ENCODE measurements at places on chromosomes 5 and 9.
A peak's percentile ranks its signal among the peaks of the same experiment; 100 is the strongest.

DNA sequence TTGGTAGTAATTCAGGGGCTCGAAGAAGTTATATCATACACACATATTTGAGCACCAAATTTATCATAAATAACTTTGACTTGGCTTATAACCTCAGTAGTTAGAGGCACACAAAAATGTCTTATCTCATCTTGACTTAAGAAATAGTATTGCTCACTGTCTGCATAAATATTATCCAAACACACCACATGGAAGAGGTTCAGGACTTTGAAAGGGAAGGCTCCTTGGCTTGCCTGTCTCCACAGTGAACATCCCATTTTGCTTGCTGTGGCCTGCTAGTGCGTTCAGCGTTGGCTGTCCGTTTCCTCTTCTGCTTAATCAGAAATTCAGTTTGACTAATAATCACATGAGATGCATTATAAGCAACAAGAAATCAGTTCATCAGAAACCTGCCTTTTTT, 13.9 kb downstream of the GRXCR2 start:
- no peak for DNase-seq

- DNase-seq = no peak
Observed at GRCh38 chr9:116070256-116070914, 83.2 kb upstream of the PAPPA start.

GRCh38 chr9:127518091-127518856, 67.0 kb downstream of the LRSAM1 start:
- no peak for DNase-seq

- DNase-seq = no peak
Observed at GRCh38 chr5:75706016-75706415, 11.2 kb downstream of the POC5 start.

DNA sequence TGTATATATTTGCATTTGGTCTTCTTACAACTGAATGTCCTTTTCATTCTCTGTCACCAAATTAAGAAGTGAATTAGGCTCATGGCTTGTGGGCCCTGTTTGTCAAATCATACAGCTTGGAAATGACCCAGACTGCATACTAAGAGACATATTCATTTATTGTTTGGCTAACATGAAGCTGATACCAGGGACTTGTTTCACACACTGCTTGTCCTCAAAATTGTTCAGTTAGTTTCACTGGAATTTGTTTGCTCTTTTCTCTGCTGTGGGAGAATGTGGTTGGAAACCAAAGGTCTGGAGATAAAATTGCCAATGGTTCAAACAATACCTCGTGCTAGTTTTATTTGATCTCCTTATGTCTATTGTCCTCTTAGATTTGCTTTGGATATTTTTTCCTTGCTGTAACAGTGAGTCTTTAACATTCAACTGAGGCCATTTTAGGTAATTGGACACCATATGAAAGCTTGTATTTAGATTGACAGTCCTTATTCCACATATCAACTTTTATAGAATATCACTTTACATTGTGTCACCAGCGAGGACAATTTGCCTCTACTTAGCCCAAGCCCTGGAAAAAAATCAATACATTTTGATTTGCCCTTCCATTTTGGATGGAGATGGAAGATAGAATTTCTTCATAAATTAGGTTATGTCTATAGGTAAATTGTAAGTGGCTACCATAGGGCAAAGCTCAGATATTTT, 144.3 kb upstream of the MTAP start:
- no peak for DNase-seq

- no peak for DNase-seq
Observed at GRCh38 chr5:34009610-34010009, 1.8 kb upstream of the AMACR start.

DNA sequence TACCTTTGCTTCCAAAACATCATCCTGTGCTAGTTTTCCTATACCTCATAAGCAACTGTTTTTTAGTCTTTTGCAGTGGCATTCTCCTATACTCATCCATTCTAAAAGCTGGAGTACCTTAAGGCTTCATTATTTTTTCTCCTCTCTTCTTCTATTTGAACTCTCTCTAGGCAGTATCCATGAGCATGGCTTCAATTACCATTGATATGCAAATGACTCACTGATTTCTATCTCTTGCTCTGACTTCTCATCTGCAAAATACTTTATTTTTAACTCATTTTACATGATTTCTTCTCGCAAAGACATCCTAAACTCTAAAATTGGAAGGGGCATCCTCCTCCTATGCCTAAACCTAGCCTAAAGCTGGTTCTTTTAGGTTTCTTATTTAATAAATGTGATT, 365.1 kb upstream of the NUDT12 start:
- no peak for DNase-seq

GRCh38 chr5:91535499-91535898, 152.4 kb upstream of the ARRDC3 start:
- no peak for DNase-seq

GRCh38 chr5:132465059-132465707, 25.4 kb downstream of the IRF1 start:
- no peak for DNase-seq

DNA sequence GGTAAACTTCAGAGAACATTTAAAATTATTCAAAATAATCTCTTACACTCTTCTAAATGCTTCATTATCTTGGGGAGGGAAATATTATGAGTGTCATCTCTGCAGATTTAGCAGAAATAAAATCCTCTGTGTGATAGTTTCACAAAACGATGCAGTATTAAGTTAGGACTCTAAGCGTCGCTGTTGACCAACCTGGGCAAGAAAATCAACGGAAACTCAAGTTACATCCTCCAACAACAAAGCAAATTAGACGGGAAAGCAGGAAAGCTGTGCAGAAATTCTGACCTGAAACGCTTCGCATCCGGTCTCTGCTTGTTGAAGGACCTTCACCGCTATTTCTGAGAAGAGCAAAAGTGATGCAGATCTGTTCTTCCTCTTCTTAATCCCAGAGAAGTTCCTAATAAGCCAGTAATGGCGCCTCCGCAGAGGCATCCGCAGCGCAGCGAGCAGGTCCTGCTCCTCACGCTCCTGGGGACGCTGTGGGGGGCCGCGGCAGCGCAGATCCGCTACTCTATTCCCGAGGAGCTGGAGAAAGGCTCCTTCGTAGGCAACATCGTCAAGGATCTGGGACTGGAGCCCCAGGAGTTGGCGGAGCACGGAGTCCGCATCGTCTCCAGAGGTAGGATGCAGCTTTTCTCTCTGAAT, at the start of gene PCDHGA6:
PCDHGA6 (plus strand) TSS at position 219 of the 645 bp plus-strand sequence; CDS start at position 412, 193 bp downstream.
- no peak for DNase-seq

DNA sequence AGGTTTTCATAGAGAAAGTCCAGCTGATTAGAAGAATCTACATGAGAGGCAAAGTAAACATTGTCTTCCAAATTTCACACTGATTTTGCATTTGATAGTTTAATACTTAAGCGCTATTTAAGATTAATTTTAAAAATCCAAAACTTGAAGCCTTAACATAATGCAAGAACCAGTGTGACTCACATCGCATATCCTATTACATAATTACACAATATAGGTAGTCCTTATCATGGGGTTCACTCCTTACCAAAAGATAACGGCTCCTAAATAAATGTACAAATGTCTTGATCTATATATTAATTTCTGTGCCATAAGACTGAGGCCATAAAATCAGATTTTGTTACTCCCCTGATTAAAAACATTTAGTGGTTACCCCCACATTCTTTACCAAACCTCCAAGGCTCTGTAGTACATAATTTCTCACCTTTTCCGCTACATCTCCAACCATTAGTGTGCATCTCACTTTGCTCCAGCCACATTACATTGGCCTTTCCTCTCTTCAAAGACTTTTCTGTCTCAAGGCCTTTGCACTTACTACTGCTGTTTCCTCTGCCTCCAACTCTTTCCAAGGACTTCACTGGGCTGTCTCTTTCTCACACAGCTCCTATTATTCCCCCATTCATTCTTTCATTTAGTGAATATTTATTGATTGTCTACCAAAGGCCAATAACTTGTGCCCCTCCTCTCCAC, 1.0 kb downstream of the RIOK2 start:
- DNase-seq = no peak

- no peak for DNase-seq
Observed at GRCh38 chr9:73243078-73243477, 91.4 kb downstream of the ANXA1 start.

DNA sequence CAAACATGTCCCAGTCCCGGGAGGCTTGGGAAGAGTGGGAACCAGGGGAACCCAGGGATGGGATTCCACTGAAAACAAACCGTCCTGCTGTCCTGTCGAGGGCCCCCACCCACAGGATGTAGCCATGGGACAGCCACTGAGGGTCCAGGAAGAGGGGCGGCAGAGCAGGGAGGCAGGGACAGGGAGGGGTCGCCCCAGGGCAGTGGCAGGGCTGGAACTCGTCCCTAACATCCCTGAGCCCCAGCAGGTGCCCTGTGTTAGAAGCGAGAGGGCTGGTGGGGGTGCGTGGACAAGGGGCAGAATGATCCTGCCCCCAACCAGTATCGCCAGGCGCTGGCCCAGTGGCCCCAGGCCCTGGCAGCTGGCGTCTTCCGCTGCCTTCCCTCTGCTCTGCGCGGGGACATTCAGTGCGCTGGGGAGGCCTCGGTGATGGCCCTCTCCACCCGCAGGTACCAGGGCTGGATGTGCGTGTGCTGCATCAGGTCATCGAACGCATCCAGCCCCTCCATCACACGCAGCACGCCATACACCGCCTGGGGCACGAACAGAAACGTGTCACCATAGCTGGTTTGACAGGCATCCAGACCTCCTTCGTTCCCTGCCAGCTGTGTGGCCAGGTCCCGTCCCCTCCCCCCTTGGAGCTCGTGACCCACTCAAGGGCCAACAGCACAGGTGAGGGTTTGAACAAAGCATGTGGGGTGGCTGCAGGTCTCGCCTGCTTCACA, 6.6 kb downstream of the PTGES2 start:
- DNase-seq = no peak

- no peak for DNase-seq
Observed at GRCh38 chr5:178420354-178420781, 169.8 kb downstream of the COL23A1 start.

DNA sequence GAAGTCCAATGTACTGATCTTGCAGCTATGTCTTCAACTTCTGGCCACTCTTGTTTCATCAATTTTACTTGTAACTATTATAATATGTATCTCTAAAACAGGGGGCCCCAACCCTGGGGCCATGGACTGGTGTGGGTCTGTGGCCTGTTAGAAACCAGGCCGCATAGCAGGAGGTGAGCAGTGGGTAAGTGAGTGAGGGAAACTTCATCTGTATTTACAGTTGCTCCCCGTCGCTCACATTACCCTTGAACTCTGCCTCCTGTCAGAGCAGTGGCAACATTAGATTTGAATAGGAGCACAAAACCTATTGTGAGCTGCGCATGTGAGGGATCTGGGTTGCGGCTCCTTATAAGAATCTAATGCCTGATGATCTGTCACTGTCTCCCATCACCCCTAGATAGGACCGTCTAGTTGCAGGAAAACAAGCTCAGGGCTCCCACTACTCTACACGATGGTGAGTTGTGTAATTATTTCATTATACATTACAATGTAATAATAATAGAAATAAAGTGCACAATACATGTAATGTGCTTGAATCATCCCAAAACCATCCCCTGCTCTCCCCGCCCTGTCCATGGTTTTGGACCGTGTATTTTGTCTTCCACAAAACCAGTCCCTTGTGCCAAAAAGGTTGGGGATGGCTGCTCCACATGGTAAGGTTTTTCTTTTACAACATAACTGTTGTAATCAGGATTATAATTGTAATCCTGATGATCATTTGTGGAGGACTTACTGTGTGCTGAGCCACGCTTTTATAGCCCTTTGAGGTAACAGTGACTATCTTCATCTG, 26.9 kb upstream of the SH3PXD2B start:
- no peak for DNase-seq

DNA sequence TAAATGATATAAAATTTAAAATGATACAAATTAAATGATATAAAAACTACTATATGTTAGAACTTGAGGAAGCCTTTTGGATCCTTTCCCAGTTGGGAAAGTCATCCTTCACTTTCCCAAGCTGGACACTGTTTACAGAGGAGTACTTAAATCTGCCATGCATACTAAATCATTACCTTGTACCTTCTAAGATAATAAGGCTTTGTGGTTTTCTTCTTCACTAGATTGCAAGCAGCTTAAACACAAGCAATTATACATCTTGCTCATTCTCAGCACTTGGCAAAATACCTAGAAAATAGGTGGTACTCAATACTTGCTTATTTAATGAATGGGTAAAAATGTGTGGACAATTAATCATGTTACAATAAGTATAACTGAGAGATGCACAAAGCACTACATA, 666.8 kb downstream of the PTPRD start:
- DNase-seq = no peak

- DNase-seq = peak; percentile 46
Observed at GRCh38 chr9:38641985-38642864, 21.8 kb upstream of the ANKRD18A start.

GRCh38 chr9:84880835-84881234, 211.3 kb downstream of the NTRK2 start:
- no peak for DNase-seq

DNA sequence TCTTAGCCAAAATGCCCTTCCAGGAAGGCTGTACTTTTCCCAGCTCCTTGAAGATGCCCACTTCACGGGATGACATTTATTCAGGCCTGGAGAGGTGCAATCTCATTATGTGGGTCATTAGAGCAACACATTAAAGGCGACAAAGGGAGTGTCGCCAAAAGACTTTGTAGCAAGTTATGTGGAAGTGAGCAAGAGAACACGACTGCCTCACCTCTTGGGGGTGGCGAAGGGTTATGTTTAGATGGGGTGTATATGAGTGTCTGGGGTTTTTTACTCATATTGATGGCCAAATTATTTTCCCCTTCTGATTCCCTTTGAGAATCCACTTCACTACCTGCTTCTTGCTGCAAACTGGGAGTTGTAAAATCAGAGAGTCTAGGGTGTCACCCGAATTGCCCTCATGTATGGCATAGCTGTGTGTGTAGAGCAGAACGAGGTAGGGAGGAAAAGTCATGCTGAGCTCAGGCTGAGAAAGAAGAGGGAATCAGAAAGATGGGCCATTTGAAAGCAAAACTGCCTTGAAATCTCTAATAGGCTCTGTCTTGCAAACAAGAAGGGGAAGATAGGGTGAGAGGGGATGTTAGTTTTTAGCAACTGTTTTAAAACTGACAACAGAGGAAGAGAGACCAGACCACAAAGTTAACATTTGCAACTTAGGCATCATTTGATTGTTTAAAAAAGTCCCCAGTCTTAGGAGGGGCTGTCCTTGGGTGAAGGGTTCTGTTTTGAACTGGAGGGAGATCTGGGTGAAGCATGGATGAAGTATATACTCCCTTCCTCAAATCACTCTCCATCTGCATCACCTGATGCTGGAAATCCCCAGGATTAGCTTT, 97.1 kb upstream of the IL12B start:
- DNase-seq = no peak

- DNase-seq = peak; percentile 20
Observed at GRCh38 chr5:62306896-62307689, 1.1 kb downstream of the KIF2A start.

Data from 8988T (cell line).